ENCODE measurements at places on chromosomes 2 and 18. TPM values are rescaled to one million over a fixed set of nuclear protein-coding genes. Genes with fewer than 3 reads are reported as not detected.

Gene ORC2
- total RNA-seq: 12.0 TPM

Gene BIRC6
- total RNA-seq: 26.4 TPM

Gene GPR155
- 0.11 TPM for total RNA-seq

Gene POTEC
- not detected for total RNA-seq

Gene ACTG2
- total RNA-seq: 0.40 TPM

Gene DNAJC5G
- total RNA-seq: not detected

Gene UPP2
- not detected for total RNA-seq

Gene CHPF
- total RNA-seq: 31.7 TPM

Gene CGREF1
- 7.4 TPM for total RNA-seq

Gene AQP12A
- total RNA-seq: not detected

Gene IL1RN
- 0.29 TPM for total RNA-seq

Gene CD28
- not detected for total RNA-seq

Gene ATG16L1
- 36.4 TPM for total RNA-seq

Gene AKAIN1
- total RNA-seq: not detected

Gene NEB
- total RNA-seq: 0.20 TPM

Gene ZNF2
- total RNA-seq: 3.0 TPM

Gene DGUOK
- total RNA-seq: 158 TPM

Gene SP140L
- 3.1 TPM for total RNA-seq

Gene FAM124B
- not detected for total RNA-seq

Gene TXNDC9
- total RNA-seq: 41.4 TPM

Gene FKBP1B
- 11.8 TPM for total RNA-seq

Gene UGT1A3
- 0.09 TPM for total RNA-seq

Gene GULP1
- 26.7 TPM for total RNA-seq

Gene COBLL1
- total RNA-seq: 5.6 TPM

Gene EFR3B
- total RNA-seq: 7.9 TPM

Gene DPYSL5
- 5.6 TPM for total RNA-seq

Measured in A549 treated with AZD2906 at 1 μM for 4 hours (cell line).